Stimulated activated CD8-positive, alpha-beta memory T cell treated with anti-CD3 and anti-CD28 coated beads, Interleukin-7, amount 100 ng/mL, for 1 hour (primary cell): ENCODE measurements at places on chromosomes 12 and 14.

- DNase-seq = no peak
These were observed 216.1 kb downstream of the SLC38A4 start for GRCh38 chr12:46609674-46610073.

- DNase-seq = no peak
These were observed 112.6 kb upstream of the TMCC3 start for GRCh38 chr12:94762943-94763342.

DNA sequence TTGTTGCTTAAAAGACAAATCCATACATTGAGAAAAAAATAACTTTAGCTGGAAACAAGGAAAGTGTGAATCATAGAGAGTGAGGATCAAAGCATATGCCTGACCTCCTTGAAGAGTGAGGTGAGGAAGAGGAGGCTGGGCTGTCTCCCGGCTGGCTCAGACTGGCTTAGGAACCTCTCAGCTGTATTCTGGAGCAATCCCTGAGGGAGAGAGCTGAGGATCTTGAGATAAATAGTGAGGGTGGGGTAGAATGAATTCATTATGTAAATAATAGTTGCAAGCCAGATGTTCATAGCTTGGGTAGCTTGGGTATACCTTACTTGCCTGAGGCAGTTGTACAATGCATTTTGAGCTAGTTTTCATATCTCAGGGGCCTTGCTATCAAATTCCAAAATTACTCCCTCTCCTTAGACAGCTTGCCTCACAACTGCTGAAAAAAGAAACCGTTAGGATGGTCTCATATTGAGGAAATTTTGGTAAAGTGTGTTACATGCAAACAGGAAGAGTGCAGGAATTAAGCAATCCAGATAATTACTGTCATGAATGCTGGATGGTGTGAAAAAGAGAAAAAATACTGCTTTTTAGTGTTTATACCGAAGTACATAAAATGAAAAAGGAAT, 30.5 kb upstream of the SLC15A5 start:
- DNase-seq = no peak

- no peak for DNase-seq
These were observed 145.7 kb downstream of the CHST11 start for GRCh38 chr12:104602406-104602805.

DNA sequence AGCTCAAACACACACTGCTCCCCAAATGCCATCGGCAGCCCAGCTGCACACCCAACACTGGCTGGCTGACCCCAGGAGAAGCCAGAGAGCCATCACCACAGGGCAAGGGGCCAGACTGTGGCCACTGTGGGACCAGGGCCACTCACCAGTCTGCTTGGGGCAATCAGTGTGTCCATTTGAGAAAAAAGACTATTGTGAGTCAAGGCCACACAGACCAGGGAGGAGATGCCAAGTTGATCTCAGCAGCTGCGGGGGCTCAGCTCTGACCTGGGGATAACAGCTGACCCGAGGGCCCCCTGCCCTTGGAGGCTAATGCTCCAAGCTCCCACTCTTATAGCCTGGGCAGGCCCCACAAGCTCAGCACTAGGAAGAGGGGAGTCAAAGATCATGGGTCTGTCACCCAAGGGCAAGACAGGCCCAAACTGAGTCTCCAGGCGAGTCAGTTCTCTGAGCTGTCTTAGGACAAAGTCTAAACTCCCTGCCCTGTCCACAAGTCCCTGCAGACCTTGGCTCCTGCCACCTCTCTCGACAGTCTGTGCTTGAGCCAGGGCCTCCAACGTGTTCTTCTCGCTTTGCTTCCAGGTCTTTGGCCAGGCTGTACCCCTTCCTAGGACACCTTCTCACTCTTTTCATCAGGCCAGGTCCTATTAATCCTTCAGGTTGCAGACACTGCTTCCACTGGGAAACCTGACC, 30.1 kb upstream of the PNMA1 start:
- no peak for DNase-seq

GRCh38 chr12:58381546-58381945, 440.2 kb downstream of the ATP23 start:
- no peak for DNase-seq

- DNase-seq = no peak
These were observed 15.1 kb downstream of the AVIL start for GRCh38 chr12:57803319-57803893.

- peak; percentile 85 for DNase-seq
These were observed at the start of gene DTD2 for GRCh38 chr14:31456841-31457664. DTD2 (minus strand) TSS chr14:31457506; CDS start chr14:31457393, 113 bp downstream.

GRCh38 chr14:72902801-72903530, 9.1 kb upstream of the DPF3 start:
- DNase-seq = no peak

DNA sequence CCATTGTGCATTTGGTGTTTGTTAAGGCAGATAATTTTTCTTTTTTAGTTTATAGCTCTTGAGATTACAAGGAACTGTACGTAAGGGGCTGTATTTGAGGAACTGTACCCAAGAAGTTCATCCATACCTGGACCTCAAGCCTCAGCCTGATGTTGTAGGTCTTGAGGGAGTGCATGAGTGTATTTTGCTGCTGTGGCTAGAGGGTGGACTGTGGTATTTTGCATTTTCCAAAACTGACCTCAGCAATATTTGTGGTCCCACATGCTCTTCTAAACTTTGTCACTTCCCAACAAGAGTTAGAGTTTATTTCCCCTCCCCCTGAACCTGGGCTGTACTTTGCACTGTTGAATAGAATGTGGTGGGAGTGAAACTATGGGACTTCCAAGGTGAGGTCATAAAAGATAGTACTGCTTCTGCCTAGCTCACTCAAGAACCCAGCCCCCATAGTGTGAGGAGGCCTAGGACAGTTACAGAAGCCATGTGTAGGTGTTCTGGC, 42.2 kb upstream of the FBXO33 start:
- no peak for DNase-seq

DNA sequence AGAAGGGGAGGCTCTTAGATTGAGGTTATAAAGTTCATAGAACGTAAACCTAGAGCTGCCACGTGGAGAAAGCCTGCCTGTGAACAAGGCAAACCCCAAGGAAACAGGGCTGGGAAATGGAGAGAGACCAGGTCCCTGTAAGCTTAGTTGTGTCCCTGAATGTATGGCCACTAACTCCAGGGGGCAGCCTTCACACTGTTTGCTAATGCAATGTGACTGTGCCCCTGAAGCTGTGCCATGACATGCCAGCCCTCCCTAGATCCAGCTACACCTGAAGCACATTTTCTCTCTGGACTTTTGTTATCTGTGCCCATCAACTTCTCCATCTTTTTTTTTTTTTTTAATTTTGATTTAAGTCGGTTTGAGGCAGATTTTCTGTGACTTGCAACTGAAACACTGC, 60.6 kb upstream of the TMCC3 start:
- no peak for DNase-seq

DNA sequence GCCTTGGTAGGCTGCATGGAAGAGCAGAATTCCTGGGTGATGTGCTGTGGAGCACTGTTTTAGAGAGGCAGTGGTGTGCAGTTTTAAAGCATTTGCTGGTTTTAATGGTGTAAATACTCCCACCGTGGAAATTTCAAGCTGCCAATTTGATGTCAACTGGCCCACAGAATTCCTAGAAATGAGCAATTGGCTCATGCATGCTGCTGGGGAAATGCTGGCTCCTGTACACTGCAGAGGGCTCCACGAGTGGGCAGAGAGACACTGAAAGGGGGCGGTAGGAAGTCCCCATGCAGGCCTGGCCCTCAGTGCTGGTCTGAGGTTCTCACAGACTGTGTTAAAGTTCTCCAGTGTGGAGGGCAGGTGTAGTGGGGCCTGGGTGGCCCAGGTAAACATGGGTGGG, 99.4 kb upstream of the NTF3 start:
- DNase-seq = no peak

DNA sequence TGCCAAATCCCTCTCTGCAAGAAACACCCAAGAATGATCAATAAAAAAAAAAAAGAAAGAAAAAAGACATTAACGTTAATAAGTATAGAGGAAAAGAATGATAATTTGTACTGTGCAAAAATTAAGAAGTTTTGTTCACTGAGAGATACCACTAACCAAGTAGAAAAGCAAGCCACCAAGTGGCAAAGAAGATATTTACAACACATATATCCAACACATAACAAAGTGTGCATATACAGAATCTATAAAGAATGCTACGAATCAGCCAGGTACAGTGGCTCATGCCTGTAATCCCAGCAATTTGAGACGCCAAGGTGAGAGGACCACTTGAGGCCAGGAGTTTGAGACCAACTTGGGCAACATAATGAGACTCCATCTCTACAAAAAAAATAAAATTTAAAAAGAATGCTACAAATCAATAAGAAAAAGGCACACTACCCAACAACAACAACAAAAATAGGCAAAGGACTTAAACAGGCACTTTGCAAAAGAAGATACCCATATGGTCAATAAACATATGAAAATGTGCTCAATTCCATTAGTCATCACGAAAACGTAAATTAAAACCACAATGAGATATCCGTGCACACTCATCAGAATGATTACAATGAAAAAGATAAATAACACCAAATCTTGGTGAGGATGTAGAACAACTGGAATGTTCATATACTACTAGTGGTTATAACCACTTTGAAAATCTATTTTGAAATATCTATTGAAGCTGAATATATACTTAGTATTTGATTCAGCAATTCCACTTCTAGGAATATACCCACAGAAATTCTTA, 19.8 kb downstream of the GALNT4 start:
- DNase-seq = no peak

DNA sequence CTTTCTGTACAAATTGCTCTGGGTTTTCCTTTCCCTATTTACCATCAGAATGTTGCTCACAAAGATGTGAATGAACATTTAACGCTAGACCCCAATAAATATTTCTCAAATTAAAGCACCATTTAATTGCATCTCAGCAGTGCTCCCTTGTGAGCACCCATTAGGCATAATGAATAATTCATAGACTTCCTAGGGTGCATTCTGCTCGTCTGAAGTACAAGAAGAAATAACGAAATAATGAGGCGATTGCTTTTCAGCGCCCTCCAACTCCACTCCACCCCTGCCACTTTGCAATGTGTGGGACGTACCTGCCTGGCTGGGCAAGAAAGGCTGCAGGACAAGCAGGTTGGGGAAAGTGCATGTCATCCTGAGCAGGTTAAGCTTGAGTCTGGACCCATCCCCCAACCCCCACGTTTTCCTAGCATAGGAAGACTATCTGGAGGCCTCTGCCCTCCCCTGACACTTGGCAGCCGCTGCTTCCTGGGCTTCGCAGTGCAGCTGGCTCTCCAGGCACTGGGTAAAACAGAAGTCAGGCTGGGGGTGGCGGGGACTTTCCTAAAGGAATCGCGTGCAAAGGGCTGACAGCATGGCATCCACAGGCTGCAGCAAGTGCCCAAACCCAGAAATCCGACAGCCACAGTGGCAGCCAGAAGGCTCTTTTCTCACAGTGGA, 253.7 kb downstream of the DUSP6 start:
- no peak for DNase-seq

DNA sequence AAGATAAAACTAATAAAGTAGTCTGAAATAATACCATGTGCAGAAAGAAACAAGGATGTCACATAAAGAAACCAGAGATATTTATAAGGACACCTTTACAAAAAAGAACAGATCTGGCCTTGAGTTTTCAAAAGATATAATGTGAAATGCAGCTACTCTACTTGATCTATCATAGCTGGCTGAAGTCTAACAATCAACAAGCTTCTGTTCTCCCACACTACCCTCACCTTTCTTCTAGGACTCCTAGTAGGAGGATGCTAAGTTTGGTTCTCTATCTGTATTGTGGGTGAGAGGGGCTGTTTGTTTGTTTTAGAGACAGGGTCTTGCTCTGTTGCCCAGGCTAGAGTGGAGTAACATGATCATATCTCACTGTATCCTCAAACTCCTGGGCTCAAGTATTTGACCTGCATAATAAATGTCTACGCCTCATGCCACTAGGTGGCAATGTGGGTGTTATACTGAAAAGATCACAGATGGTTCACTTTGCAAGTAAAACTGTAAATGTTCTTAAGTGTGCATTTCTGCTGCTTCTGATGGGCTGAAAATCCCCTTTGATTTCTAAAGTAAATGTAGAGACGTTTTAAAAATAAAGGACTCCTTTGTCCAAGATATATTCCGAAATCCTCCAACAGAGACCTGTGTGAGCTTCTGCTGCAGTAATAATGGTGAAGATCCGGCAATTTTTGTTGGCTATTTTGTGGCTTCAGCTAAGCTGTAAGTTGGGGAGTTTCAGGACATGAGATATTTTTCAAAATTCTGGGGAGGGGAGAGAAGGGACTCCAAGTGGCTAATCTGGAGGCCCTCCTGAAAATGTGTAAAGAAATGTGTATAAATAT, 269.3 kb downstream of the DAD1 start:
- DNase-seq = no peak

DNA sequence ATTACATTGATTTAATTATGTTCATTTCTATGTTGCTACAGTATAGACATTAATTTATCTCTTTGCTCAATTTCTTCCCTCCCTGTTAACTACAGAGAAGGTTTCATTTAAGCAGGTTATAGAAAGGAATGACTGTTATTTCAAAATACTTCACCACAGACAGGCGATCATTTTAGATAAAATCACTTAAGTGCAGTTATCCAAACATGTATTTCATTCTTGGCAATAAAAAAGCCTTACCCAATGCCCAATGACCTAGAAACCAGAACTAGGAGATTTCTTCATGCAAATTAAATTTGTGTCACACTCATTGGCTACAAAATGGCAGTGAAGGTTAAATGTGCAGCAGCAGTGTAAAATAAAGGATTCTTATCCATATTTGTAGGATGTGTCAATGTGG, 266.4 kb downstream of the KCNH5 start:
- no peak for DNase-seq

GRCh38 chr12:12081836-12082497, 11.2 kb downstream of the BCL2L14 start:
- no peak for DNase-seq

DNA sequence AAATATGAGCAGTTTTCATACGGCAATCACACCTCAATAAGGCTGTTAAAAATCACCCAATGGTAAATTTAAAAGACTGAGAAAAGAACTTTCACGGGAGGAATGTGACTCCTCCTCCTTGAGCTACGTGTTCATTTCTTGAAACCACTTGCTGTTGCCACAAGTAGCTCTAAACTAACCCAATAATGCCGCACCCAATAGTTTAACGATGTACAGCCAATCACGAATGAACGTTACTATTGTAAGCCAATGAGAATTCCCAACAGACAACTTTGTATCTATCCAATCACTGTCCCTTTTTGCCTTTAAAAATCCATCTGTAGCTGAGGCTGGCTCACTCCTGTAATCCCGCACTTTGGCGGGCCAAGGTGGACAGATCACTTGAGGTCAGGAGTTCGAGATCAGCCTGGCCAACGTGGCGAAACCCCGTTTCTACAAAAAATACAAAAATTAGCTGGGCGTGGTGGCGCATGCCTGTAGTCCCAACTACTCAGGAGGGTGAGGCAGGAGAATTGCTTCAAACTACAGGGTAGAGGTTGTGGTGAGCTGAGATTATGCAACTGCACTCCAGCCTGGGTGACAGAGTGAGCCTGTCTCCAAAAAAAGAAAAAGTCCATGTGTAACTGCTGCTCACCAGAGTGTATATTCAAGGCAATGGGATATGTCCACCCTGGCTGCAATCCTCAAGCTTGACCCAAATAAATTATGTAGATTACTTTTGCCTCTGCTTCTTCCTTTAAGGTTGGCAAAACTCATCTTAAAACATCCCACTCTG, 24.4 kb upstream of the BTBD6 start:
- DNase-seq = no peak
